ENCODE measurements at places on chromosomes 16 and 17.

GRCh38 chr17:521561-522325 is 169.1 kb upstream of the RPH3AL start:
- DNase-seq, result no peak

- no peak for DNase-seq
Measured at GRCh38 chr17:18954321-18954720, 2.4 kb downstream of the SLC5A10 start.

DNA sequence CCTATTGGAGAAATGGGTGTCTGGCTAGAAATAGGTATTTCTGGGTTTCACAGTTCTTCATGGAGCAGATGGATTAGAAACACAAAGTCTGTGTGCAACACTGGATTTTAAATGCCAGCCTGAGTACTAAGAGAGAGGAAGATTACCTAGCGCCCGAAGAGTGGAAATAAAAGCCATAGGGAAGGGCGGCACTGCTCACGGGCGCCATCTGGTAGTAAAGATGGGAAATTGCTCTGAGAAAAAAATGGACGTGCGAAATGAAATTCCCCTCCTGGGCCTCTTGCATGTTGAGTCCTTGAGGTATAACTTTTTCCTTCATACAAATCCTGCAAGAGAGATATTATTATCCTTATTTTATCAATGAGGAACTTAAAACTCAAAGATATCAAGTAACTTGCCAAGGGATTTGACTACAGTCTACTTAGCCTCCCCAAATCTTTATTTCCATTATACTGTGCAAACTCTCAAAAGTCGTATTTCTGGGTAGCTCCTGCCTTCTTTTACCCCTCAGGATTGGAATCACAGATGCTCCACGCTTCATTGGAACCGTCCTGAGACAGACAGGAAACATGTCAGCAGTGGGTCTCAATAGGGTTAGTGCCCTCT is 72.8 kb downstream of the MMD start:
- DNase-seq, result peak; percentile 55

- DNase-seq, result no peak
Measured at GRCh38 chr17:79002291-79002690, 7.3 kb downstream of the CANT1 start.

DNA sequence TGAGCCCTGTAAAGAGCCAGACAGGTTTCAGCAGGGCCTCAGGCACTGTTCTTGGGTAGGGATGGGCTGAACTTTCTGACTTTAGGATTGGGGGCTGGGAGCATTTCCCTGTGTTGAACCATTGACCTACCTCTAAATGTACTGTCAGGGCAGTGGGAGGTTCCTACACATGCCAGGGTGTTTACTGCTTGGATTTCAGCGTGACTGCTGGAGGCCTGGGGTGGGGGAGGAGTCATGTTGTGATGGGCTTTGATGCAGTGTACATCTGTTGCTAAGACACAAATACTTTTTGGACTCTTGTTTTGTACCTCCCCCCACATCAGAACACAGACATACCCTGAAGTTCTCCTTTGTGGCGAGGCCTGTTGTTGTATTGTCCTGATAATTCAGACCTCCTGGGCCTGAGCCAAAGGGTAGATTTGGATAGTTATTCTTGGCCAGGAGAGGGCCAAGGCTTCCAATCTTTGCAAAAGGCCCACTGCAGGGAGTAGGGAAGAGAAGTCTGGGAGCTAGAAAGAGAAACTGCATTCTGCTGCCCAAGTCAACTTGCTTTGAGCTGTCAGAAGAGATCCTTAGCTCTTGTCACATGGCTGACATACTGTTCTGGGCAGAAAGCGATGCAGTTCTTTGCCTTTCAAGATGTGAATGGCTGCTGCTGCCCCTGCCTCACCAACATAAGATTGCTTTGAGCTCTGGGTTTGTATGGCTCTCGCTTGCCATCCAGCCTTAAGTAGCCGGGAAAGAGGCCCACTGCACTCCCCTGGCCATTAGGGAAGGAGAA is 3.7 kb downstream of the NFE2L1 start:
- DNase-seq, result no peak

GRCh38 chr16:89709716-89710432 is 8.4 kb upstream of the SPATA2L start:
- peak; percentile 22 for DNase-seq

- DNase-seq, result peak; percentile 80
Measured at GRCh38 chr17:77325577-77326075, 184.9 kb downstream of the SEC14L1 start.

DNA sequence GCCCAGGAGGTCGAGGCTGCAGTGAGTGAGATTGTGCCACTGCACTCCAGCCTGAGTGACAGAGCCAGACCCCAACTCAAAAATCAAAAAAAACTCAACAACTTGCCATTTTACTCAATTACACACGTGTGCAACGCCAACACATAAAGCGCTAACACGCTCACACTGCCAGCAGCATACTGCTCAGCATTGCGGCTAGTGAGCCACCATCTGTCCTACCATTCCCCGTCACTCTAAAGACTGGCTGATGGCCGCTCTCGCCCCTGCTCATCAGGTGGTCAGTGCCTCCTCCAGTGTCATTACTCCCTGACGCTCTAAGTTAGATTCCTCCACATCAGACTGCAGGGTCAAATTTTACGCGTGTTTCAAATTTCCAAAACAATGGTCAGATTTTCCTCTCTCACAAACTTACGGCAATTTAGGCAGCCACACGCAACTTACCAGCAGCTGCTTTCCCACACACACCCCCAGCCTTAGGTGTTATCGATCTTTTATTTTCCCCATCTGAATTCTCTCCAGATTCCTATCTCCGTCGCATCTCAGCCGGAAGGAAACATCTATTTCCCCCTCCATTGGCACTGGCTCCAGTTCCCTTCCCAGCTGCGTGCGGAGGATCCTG is 240.8 kb downstream of the C16orf95 start:
- no peak for DNase-seq

DNA sequence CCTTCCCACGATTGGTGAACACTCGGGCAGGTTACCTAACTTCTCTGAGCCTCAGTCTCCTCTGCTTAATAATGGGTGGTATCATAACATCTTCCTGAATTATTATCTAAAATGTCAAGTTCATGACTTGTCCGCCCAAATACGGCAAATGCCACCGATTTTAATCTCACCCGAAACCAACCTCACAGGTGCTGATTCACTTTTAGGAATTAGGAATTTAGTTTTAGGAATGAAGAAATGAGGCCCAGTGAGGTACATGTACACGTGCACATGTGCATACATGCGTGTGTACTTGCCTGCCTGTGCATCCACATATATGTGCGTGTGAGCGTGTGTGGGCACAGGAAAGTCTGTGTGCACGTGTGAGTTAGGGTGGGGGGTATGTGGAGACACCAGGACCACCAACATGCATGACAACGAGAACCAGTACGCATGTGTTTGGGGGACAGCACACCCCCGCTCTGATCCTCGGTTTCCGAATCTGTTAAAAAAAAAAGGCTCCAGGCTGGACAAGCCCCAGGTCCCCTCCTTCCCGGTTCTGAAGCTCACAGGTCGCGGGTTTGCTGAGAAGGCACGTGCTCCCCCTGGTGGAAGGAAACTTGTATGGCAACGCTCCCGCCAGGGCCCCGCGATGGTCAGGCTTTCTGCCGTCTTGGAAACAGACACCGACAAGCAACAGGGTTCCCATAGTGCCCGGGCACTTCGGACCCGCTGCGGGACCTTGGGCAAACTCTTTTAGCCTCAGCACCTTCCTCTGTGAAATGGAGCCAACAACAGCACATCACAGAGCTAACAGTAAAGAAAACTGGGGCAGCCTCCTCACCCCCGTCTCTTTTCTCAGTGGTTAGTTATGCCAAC is 219.2 kb downstream of the RBFOX3 start:
- DNase-seq, result peak; percentile 86

- DNase-seq, result peak; percentile 42
Measured at GRCh38 chr16:1310832-1311200, 1.4 kb downstream of the UBE2I start.

- no peak for DNase-seq
Measured at GRCh38 chr17:11326492-11326891, 85.5 kb downstream of the SHISA6 start.

GRCh38 chr17:9052921-9053320 is 31.6 kb downstream of the NTN1 start:
- no peak for DNase-seq

DNA sequence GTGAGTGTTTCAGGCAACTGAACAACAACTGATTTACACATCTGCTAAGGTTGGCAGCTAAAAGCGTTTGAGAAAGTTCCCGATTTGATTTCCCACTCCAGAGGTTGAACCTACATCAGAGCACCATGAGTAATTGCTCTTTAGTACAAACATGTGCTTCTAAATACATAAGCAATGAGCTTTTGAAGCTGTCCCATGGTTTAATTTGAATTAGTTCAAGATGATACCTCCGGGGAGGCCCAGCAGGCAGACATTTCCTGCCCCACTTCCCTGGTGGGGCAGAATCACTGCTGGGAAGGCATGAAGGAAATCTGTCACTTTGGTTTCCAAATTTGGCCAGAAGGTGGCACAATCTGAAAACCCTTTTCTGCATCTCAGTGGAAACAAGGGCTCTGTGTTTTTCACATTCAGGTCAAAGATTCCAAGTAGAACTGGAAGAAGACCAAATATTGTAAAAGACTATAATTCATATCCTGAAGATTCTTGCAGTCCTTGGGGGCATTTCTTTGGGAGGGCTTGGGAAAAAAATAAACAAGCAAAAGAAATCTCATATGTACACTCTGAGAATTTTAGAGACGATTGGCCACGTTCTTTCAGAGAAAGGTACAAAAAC is 176.2 kb upstream of the FAM20A start:
- peak; percentile 80 for DNase-seq

- DNase-seq, result no peak
Measured at GRCh38 chr17:29642171-29642611, 19.5 kb upstream of the CORO6 start.

DNA sequence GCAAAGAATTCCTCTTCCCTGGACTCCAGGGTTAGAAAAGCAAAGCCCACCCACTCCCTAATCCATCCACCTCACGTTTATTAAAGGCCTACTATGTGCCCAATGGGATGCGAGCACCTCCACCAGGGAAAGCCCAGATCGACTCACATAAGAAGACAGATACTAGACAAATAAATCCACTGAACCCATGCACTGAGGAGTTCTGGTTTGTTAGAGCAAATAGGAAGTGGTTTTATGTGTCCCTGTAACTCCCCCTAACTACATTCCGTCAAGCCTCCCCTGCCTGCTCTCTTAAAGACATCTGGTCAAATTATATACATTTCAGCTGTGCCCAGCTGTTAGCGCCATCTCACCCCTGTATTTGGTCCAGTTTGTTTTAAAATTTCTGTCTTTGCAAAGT is 218.5 kb upstream of the RPL38 start:
- DNase-seq, result no peak

GRCh38 chr17:47004906-47005305 is 25.9 kb upstream of the RPRML start:
- DNase-seq, result no peak

- DNase-seq, result peak; percentile 92
Measured at GRCh38 chr16:13957197-13958078, 37.5 kb downstream of the ERCC4 start.

DNA sequence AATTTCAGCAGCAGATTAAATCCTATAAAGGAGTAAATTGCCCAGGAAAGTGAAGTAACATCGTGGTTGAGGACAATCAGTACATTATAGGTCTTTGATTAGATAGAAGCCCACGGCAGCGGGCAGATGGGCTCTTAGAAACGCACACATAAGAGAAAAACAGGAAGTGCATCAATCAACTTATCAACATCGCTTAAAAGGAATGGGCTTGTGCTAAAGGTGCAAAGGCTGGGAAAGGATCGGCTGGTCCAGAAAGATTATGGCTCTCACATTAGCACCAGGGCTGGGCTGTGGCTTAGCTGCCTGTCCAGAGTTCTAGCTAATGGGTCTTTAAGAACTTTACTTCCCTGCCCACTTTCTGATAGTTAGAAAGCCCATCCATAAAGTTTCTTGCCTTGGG is 292.0 kb upstream of the TNRC6C start:
- DNase-seq, result no peak

GRCh38 chr17:21085707-21086106 is 41.1 kb upstream of the DHRS7B start:
- DNase-seq, result no peak

DNA sequence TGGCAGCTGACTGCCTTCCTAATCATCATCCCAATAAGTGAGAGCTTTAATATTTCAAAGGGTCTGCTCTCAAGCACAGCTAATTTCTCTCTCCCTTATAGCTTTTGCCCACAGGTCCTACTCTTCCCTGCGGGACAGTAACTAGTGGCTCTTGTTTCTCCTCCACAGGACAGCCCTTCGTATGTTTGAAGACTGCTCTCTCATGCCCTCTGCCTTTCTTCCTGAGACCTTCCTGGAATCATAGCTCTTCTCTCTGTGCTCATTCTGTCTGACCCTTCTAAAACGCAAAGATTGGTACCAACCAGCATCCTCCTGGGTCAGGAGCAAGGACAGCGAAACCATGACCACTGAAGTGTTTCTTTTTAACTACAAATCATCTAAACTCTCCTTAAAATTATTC is 168.9 kb downstream of the GRIN2A start:
- DNase-seq, result no peak

- peak; percentile 65 for DNase-seq
Measured at GRCh38 chr16:87416826-87417527, 24.8 kb downstream of the MAP1LC3B start.

DNA sequence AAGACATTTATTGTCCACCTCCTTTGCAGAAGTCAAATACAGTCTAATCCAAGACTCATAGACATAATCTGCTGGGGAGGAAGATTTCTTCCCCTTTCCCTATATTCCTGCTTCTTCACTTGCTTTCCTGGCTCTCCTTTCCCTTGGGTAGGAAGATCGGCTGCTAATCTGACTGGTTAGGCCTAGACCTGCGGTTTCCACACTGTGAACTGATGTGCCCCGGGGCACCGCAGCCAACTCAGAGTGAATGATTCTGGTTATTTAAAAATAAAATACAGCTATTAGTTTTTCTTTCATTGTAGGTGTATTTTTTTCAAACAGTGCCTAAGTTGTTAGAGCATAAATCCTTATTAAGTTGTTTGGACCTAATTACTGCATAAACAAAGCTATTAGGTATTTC is 78.9 kb downstream of the DNAH3 start:
- DNase-seq, result no peak

- no peak for DNase-seq
Measured at GRCh38 chr17:42333053-42333452, 44.8 kb downstream of the STAT5A start.

DNA sequence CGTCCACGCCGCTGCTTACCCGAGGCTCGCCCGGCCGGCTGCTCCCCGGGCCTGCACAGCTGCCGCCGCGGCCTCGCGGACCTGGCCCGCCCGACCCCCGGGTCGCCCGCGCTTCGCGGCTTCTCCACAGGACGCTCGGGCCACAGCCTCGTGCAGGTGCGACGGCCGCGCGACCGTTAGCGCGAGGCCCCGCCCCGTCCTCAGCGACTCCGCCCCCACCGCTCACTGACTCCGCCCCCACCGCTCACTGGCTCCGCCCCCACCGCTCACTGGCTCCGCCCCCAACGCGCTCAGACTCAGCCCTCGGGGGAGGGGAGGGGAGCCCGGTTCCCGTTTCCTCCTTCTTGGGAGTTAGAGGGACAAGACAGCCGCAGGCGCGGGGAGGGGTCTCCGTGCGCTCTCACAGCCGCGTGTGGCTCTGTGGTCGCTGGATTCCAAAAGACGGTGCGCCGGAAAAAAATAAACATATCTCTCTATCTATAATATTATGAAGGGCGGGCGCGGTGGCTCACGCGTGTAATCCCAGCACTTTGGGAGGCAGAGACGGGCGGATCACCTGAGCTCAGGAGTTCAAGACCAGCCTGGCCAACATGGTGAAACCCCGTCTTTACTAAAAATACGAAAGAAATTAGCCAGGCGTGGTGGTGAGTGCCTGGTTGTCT is at the start of gene MEIOB:
Gene MEIOB, minus strand, starts transcription at position 191 of the 662 bp plus-strand sequence. CDS start 3,989 bp downstream, outside the sequence.
- DNase-seq, result peak; percentile 78
